Smooth muscle cell of trachea (primary cell): ENCODE measurements at places on chromosomes 3 and 15. TPM values are rescaled to one million over a fixed set of nuclear protein-coding genes. Genes with fewer than 3 reads are reported as not detected.

Gene KLHL40
- not detected in 2 replicates for total RNA-seq

Gene LEKR1
- total RNA-seq: 0.50 and 5.1 TPM in 2 replicates

Gene PLA2G4F
- under 0.01 TPM in 1 of 2 replicates, not detected in the other for total RNA-seq

Gene GOLGA8B
- 12.6 and 15.9 TPM in 2 replicates for total RNA-seq

Gene ROPN1
- total RNA-seq: not detected in 2 replicates

Gene HGD
- 0.17 and 0.29 TPM in 2 replicates for total RNA-seq

Gene KIF15
- 1.3 and 19.1 TPM in 2 replicates for total RNA-seq

Gene CERS3
- not detected in 2 replicates for total RNA-seq

Gene ASB14
- total RNA-seq: not detected in 2 replicates

Gene NMB
- 3.6 and 6.8 TPM in 2 replicates for total RNA-seq

Gene SNRPA1
- total RNA-seq: 10.6 and 26.3 TPM in 2 replicates

Gene ITIH4
- total RNA-seq: 0.44 and 3.3 TPM in 2 replicates

Gene OXTR
- total RNA-seq: 0.15 and 1.2 TPM in 2 replicates

Gene DPPA2
- total RNA-seq: not detected in 2 replicates

Gene RPP25
- 2.0 and 6.3 TPM in 2 replicates for total RNA-seq

Gene STAB1
- 0.17 and 1.6 TPM in 2 replicates for total RNA-seq

Gene GOLGA6L7
- total RNA-seq: not detected in 2 replicates

Gene SV2B
- not detected in 2 replicates for total RNA-seq

Gene CNTN3
- total RNA-seq: 1.7 and 3.0 TPM in 2 replicates

Gene ZNF774
- 1.5 and 1.9 TPM in 2 replicates for total RNA-seq

Gene SI
- not detected in 2 replicates for total RNA-seq

Gene B4GALT4
- total RNA-seq: 19.6 and 20.0 TPM in 2 replicates

Gene AKAP13
- 68.1 and 88.7 TPM in 2 replicates for total RNA-seq

Gene TLNRD1
- total RNA-seq: 8.4 and 10.8 TPM in 2 replicates

Gene GOLGA6L9
- 0.99 and 1.6 TPM in 2 replicates for total RNA-seq

Gene PLA2G4E
- total RNA-seq: under 0.01 TPM in 1 of 2 replicates, not detected in the other

Gene NCEH1
- 11.6 and 14.4 TPM in 2 replicates for total RNA-seq
